ENCODE measurements at places on chromosomes 12 and 14.

GRCh38 chr14:24353559-24354481 lies 14.0 kb upstream of the RIPK3 start:
- peak; percentile 56 for DNase-seq

DNA sequence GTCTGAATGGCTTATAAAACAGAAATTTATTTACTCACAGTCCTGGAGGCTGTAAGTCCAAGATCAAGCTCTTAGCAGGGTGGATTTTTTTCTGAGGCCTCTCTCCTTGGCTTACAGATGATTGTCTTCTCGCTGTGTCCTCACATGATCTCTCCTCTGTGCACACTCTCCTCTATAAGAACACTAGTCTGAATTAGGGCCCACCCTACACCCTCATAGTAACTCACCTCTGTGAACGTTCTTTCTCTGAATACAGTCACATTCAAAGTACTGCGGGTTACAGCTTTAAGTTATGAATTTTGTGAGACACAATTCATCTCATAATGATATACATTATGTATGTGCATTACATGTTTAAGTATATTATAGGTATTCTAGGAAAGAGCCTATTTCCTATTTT lies 135.7 kb upstream of the ATXN7L3B start:
- no peak for DNase-seq

DNA sequence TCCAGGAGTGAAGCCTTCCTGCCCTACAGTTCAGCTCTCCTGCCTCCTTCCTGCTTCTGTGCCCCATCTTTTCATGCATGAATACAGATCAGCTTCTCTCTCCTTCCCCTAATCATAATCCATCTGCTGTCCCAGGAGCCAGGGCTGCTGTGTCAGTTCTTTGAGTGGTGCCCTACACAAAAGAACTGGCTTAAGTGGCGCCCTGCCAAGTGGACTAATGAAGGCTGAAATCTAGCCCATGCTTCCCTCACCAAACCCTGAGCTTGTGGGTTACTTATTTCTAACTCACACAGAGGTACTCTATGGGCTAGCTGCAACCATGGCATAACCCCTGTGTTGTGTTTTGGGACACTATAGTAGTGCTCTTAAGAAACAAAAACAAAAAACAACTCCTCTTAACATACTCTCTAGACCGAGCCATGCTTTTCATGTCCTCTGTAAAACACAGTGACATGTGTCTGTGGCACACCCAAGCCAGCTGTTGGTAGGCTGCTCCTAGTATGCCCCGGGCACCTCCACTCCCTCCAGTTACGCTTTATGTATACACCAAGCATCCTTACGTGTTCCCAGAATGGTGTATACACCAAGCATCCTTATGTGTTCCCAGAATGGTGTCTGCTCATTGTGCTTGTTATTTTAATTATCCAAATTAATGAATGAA lies 19.3 kb upstream of the ETV6 start:
- peak; percentile 6 for DNase-seq

DNA sequence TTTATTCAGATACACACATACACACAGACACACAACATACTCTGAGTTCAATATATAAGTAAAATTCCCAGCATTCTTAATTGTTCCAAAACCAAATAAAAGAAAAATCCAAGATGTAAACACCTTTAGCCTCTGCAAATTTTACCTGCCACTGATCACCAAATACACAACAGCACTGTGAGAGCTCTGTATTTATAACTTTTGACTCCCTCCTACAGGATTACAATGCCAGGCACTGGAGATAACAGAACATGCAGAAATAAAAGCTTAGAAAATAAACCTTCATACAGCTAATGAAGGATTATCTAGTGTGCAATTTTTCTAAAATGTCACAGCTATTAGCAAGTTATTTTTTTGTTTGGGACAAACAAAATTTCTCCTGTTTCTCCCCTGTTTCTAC lies 85.0 kb downstream of the TAOK3 start:
- no peak for DNase-seq

DNA sequence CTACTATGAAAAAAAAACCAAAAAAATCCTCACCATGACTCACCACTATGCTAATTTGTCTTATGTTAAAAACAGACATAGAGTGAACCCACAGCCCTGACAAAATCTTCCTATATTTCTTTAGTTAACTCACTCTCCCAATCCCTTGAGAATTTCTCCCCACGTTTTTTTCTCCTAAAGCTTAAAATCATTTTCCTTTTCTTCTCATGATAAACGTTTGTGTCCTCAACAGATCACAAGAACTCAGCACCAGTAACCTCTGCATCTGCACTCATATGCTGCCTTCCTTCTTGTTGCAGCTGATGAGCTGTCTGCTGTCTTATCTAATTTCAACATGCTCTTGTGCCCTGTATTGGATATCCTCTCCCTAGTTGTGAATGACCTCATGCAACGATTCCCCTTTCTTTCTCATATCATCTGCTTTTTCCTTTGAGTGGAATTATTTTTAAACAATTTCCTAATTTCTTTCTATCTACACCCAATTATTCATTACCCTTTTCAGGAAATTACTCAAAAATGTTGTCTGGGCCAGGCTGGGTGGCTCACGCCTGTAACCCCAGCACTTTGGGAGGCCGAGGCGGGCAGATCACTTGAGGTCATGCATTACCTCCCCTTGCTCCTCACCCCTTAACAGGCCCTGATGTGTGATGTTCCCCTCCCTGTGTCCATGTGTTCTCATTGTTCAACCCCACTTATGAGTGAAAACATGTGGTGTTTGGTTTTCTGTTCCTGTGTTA lies 427.5 kb upstream of the MGAT4C start:
- DNase-seq: peak; percentile 60
